Hepatocyte (in vitro differentiated cells): ENCODE measurements at places on chromosomes 4 and X. TPM values are rescaled to one million over a fixed set of nuclear protein-coding genes. Genes with fewer than 3 reads are reported as not detected.

Gene CSN1S1
- not detected in 2 replicates for total RNA-seq

DNA sequence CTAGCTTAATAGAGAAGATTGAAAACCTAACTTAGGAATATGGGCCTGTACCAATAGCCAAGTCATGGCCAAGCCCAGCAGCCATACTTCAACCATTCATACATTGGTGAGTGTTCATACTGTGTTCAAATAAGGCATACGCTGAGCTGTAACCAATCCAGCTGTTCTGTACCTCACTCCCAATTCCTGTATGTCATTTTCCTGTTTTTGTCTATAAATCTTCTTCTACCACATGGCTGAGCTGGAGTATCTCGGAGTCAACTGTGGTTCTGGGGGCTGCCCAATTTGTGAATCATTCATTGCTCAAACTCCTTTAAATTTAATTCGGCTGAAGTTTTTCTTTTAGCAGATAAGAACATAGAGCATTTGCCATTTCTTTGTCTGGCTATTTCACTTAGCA lies 195.3 kb upstream of the ANKRD50 start:
- no peak for DNase-seq

GRCh38 chr4:6693231-6694176 lies at the start of gene S100P:
TSS of gene S100P (plus strand) at chr4:6693878. CDS start at chr4:6693933, 55 bp downstream.
- peak; percentile 63 for DNase-seq

DNA sequence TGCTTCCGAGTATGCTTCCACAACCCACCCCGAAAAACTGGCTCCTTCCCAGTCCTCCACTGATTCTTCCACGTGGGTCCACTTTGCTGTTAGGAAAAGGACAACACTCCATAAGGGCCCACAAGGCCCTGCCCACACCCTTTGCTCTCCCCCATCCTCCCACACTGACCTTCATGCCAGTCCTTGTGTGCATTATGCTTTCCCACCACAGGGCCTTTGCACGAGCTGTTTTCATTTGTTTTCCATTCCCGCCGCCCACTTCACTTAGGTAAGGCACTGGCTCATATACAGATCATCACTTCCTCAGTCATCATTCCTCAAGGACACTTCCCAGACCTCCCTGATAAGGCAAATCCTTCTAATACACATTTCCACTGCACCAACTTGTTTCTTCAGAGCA lies 16.8 kb upstream of the SEL1L3 start:
- no peak for DNase-seq

Gene ZCCHC12
- total RNA-seq, result 0.16 and 0.17 TPM in 2 replicates

DNA sequence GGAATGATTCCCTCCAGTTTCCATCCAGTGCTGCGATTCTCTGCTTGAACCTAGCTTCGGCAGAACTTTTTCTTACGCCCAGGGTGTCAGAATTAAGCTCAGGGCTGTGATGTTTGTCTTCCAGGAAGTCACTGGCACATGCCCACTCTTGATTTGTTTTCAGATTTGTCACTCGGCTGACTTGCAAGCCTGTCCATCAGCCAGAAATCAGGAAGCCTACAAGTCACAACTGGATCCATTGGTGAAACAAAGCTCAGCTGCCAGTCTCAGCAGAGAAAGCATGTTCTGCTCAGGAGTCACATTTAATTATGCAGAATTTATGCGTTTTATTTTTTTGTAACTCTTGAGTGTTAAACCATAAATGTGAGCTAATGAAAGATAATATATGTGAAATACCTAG lies 38.2 kb upstream of the PNPLA4 start:
- DNase-seq, result no peak

Gene FAM149A
- total RNA-seq, result 6.7 and 7.0 TPM in 2 replicates

Gene MAGEB2
- not detected in 2 replicates for total RNA-seq

GRCh38 chr4:140876615-140877364 lies 120.6 kb upstream of the TBC1D9 start:
- no peak for DNase-seq

Gene FAT1
- 156 and 168 TPM in 2 replicates for total RNA-seq

DNA sequence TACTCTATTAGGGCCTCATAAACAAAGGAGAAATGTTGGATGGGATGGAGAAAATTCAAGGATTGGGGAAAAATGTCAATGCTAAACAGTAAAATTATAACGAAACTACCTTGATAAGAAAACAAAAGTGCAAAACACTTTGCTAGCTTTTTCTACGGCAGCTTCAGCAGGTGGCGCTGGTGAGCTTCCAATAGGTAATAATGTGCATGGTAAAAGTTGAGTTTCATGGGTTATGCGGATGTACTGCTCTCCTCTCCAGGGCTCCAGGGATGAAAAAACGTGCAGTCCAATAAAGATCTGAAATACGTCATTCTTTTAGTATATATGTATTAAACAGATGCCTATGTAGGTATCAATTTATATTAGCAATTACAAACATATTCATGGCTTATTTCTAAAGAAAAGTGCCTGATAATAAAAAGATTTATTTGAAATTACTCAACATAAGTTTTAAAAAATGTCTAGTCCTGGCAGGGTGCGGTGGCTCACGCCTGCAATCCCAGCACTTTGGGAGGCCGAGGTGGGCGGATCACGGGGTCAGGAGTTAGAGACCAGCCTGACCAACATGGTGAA lies 239.6 kb downstream of the GRXCR1 start:
- peak; percentile 85 for DNase-seq
